ENCODE measurements at places on chromosomes 4 and X.

DNA sequence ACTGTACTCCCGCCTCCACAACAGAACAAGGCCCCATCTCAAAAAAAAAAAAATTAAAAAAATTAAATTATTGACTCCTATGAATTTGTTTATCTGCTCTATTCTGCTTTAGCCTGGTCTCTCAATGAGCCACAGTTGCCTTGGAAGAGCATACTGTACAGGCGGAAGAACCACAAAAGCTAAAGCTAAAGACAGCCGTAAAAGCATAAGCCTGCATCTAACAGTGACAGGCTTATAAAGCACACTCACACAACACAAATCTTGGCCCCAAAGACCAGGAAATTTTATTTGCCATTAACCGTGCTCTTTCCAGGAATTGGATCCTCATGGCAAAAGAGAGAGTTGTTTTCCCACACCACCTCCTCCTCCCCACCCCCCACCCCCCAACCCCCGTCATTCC is 53.5 kb upstream of the KLF3 start:
- no peak for DNase-seq

DNA sequence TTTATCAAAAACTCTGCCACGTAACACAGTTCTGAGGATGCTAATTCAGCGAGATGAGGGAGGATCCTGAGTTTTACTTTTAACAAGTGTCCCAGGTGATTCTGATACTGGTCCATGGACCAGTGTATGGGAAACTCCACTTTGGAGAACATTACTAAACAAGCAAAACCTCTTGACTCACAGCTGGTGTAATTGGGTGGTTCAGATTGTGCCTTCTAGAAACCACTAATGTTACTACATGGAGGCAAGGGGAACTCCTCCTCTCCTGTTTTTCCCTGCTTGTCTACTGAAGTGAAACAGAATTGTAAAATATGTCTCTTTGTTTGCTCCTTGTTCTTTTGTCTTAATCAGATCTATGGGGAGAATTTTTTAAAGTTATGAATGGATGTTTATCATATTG is 62.6 kb downstream of the FRAS1 start:
- DNase-seq = no peak

GRCh38 chr4:111027526-111027925 is 404.6 kb upstream of the PITX2 start:
- no peak for DNase-seq

- no peak for DNase-seq
Measured at GRCh38 chrX:39595977-39596376, 501.8 kb downstream of the BCOR start.

GRCh38 chr4:185357211-185357610 is 38.5 kb downstream of the LRP2BP start:
- DNase-seq = no peak

DNA sequence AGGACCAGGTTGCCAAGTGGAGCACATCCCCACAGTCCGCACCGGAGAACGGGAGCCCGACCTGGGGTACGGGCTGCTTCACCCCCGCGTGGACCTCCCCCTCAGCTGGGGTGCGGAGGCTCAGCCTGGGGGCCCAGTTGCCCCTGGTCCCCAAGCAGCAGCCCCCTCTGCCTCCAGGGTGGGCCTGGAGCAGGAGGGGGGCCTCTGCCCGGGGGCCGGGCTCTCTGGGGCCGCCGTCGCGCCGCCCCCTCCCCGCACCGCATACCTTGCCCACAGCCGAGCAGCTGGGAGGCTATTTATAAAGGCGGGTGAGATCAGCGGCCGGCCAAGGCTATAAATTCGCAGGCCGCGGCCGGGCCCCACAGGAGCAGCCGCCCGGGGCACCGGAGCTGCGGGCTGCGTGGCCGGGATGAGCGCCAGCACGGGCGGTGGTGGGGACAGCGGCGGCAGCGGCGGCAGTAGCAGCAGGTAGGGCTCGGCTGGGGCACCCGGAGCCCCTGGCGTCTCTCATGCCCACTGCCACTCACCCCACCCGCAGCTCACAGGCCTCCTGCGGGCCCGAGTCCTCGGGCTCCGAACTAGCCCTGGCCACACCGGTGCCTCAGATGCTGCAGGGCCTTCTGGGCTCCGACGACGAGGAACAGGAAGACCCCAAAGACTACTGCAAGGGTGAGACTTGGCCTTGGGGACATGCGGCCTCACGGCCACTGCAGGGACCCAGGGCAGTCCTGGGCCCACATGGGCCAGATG is at the start of gene SRPK3:
SRPK3 (plus strand) TSS at position 364 of the 750 bp plus-strand sequence; CDS start at position 410, 46 bp downstream.
- no peak for DNase-seq

- DNase-seq = no peak
Measured at GRCh38 chr4:40466789-40467188, 131.7 kb downstream of the CHRNA9 start.

DNA sequence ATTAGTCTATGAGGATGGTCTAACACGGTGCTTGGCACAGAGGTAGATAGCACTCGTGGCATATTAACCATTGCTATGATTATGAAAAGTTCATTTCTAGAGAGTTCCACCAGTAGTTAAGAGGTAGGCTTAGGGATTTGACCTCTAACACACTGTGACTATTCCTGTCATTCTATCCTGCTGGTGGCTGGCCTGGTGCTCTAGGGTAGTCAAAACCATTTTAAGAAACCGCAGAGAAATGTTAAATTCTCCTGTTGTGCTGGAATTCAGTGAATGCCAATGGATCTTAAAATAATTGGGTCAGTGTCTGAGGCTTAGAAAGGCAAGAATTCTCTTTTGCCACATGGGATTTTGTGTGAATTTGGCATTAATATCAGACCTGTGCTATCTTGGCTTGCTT is 53.9 kb downstream of the VGLL1 start:
- no peak for DNase-seq

GRCh38 chr4:6941796-6942195 is 32.2 kb downstream of the TBC1D14 start:
- DNase-seq = no peak

DNA sequence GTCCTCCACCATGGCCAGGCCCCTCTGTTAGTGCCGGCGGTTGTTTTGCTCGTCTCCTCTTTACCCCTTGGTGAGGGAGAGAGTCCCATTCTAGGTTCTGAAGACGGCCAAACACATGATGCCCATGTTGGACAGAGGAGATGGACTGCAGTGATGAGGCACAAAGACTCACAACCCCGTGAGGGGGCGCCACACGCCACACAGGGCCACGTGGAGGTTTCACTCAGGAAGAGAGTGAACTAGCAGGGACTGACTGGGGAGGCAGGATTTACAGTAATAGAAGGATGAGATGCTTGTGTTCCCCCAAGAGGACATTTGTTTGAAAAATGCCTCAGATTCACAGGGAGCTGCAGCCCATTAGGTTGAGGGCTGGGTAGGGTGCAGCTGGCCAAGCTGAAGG is 655.3 kb upstream of the FRG1 start:
- no peak for DNase-seq

DNA sequence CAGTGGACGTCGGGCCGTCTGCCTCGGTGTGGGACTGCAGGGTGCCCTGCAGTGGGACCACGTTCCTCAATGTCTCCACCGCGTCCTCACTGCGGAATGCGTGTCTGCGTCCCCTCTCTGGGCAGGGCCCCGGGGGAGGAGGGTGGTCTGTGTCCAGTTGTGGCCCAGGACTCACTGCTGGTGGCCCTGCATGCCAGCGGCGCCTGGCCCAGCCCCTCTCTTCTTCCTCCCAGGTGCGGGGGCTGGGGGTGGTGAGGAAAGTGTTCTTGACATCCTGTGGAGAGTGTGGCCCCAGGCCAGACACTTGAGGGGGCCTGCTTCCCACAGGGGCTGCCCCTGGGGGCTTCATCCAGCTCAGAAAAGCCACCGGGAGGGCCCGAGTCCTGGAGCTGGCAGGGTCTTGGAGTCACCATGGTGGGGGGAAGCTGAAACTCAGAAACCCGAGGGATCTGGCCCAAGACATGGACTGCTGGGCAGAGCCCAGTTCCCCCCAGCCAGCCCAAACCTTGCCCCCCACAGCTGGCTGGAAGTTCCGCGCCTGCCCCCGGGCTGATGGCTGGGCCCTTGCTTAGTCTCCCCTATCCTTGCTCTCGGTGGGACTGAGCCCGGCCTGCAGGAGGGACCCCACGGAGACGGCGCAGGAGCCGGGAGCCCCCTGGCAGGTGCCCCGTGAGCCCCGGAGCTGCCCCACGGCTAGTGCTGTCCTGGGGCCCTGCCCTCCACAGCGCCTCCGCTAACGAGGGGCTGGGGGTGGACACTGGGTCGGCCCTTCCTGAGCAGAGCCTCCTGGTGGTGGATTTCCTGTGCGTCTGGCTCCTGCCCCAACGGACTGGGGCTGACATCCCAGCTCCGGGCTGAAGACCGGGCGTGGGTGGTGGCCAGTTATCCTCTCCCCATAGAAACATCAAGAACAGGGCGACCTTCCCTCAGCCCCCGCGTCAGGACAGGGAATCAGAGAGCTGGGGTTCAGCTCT is 2.9 kb downstream of the DOK7 start:
- no peak for DNase-seq

GRCh38 chr4:6278801-6279197 is 9.1 kb downstream of the WFS1 start:
- no peak for DNase-seq

DNA sequence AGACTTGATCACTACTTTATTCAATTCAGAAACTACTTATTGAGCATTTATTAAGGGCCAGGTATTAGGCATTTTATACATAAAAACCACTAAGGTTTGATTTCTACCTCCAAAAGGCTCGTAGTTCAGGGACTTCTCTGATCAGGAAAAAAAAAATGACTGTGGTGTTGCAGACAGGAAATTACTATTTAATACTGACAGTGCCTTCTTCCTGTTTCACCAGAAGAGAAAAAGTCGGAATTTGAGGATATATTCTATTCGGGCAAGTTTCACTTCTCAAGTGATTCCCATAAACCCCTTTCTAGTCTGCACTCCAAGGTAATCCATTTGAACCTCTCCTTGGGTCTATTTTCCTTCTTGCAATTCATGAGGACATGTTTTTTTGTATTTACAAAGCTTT is 15.3 kb upstream of the TASL start:
- DNase-seq = no peak

- no peak for DNase-seq
Measured at GRCh38 chr4:6198768-6199421, 1.5 kb downstream of the JAKMIP1 start.

GRCh38 chr4:83318666-83319065 is 16.0 kb downstream of the HPSE start:
- DNase-seq = no peak

GRCh38 chrX:111164728-111165127 is 68.7 kb downstream of the PAK3 start:
- DNase-seq = no peak
